CD4-positive, alpha-beta T cell treated with Interleukin-21 for 1 hour (primary cell): ENCODE measurements at places on chromosomes 1 and 21.

GRCh38 chr21:42835211-42835610 lies 44.1 kb downstream of the WDR4 start:
- no peak for DNase-seq

- DNase-seq, result no peak
Observed at GRCh38 chr1:57959531-57960241, 535.8 kb upstream of the DAB1 start.

GRCh38 chr1:95832370-95832769 lies 598.4 kb downstream of the RWDD3 start:
- DNase-seq, result no peak

GRCh38 chr1:245870698-245871097 lies 636.4 kb downstream of the SMYD3 start:
- DNase-seq, result no peak

DNA sequence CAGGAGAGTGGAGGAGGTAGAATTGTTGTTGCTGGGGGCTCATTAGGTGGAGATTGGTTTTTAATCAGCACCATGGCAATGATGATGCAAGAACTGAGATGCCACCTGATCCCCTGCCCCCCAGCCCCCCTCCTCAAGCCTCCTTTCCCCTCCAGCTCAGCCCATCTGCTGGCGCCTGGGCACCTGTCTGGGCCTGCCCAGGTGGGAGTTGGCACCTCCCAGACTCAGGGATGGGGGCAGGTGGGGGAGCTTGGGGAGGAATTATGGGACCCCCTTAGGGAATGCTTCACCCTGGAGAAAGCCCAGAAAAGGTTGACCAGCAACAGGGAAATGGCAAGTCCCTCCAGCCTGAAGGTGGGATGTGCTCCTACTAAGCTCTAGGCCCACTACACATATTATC lies 1.5 kb upstream of the NHLH1 start:
- no peak for DNase-seq

DNA sequence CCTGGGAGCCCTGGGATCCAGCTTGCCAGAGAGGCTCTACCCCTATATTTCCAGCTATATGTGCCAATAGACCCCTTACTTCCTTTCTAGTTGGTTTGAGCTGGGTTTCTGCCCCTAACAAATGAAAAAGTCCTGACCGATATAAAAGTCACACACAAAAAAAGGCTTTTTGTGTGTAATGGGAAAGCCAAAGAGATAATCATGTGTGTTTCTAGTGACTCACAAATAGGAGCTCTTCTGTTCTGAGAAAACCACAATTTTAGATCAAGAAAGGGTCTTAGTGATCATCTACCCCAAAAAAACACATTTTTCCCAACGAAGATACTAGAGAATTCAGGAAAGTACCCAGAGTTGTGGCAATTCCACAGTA lies 23.0 kb upstream of the PLEKHA6 start:
- DNase-seq, result no peak

GRCh38 chr1:75135573-75136194 lies 1.5 kb downstream of the LHX8 start:
- DNase-seq, result no peak

DNA sequence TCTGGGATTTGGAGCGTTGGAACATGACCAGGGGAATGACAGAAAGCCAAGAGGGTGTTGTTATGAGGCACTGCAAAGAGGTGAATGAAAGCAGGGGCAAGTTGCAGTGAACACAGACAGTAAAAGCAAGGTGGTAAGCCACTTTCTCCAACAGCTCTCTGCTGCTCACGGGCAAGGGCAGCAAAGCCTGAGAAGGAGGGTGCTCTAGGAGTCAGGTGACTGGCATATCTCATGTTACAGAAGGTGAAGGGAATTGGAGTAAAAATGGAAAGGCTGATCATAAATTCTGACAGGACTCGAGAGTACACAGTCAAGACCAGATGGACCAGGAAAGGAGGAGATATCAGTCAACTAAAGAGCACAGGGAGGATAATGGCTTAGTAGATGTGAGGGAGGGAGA lies 14.5 kb downstream of the VAV3 start:
- DNase-seq, result no peak

DNA sequence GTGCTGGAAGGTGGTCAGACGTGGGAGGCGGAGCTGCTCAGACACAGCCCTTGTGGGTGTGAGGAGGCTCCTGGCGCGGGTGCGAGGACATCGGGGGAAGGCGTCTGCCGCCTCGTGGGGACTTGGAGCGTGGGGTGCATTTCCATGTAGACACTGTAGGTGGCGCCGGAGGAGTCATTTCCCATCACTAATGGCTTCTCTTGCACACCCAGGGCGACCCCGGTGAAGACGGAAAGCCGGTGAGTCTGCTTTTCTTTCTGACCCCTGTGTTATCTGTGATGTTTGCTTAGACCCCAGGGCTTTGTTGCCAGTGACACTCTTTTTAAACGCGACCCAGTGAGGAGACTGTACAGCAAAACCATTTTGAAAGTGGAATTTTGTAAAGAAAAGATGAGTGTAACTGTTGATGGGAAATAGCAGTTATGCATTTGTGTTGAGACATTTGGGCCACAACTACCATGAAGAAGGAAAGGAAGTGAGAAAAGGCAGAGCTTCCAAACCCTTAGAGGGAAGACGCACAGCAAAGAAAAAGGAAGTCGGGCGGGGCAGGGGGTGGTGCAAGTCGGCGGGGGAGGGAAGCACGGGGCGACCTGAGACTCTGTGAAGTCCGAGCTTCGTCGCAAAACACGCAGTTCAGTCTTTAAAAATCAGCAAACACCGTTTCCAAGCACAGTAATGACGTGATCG lies 64.0 kb downstream of the SLC19A1 start:
- peak; percentile 85 for DNase-seq

DNA sequence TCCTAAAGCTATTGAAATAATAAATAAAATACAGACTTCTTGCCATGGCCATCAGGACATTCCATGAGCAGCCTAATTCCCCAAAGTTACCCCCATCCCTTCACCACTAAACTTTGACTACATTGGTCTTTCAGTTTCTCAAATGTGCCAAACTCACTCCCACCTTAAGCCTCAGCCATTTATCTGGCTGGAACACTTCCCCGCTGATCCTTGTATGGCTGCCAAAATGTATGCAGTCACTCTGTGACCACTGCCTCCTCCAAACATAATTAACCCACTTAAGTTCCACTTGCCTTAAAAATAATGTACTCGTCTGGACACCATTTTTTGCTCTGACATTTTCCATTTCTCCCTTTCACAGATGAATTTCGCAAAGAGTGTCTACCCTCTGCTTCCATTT lies 407.4 kb downstream of the NTNG1 start:
- no peak for DNase-seq

GRCh38 chr1:206716870-206717673 lies 32.4 kb downstream of the MAPKAPK2 start:
- DNase-seq, result peak; percentile 31

- no peak for DNase-seq
Observed at GRCh38 chr1:97089173-97089572, 367.6 kb downstream of the PTBP2 start.

DNA sequence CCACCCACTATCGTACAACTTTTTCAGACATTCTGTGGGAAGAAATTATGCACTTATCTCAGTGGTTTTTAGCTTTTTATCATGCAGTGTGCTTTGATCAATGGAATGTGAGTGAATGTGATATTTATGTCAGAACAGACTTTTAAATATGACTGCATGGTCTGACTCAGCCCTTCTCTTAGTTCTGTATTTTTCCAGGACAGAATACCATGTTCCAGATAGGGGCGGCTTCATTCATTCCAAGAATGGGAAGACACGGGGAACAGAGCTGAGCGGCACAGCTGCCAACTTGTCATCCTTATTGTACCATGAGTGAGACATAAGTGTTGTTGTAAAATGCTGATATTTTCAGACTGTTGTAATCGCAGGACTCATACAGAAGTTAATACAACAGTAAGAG lies 214.6 kb upstream of the NCAM2 start:
- no peak for DNase-seq

DNA sequence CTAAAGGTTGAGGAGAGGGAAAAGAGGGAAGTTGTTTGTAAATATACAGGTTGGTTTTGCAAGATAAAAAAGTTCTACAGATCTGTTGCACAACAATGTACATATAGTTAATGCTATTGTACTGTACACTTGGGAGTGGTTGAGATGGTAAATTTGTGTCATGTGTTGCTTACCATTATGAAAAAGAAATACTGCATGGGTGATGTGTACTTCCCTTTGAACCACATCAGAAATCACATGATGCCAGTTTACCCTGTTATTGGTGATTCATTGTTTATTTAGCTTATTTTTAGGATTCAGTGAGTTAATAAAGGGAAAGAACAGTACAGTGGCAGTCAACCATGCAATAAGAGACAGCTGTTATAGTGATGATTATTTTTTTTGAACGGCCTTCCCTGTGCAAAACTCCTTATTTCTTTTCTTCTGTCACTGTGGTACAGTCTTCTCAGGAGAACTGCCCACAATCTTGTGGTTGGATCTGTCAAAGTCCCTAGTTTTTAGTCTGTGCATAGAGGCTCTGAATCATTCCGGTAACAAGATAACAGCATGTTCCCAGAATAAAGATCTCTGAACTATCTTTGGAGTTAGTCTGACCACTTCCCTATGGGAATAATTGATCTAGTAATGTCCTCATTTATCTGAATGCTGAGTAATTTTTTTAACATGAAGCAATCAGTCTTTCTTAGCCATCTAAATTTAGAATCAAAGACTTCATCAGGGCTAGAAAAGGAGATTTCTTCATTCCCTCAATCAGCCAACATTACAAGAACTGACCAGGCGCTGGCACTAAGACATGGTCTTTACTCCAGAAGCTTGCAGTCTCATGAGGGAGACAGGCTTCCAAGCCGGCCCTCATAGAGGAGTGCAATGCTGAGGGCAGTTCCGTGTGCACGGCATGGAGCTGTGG lies 84.2 kb downstream of the SH3GLB1 start:
- peak; percentile 5 for DNase-seq

GRCh38 chr1:3058263-3059030 lies 10.6 kb upstream of the PRDM16 start:
- no peak for DNase-seq

DNA sequence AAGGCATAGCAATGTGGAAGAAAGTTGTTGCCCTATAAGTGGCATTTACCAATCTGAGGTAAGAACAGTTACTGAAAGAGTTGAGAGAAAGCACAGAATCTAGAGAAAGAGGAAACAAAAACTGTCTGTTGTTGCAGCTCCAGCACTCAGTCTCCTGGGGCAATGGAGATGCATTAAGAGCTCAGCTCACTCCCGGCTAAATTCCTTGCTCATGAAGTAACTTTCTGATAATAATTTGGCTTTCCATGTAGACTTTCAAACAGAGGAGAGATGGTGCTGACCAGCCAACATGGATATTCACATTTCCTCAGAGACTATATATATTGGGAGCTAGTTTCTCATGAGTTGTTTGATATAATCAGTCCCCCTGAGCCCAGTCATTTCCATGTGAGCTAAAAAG lies 135.3 kb downstream of the GDAP2 start:
- no peak for DNase-seq

DNA sequence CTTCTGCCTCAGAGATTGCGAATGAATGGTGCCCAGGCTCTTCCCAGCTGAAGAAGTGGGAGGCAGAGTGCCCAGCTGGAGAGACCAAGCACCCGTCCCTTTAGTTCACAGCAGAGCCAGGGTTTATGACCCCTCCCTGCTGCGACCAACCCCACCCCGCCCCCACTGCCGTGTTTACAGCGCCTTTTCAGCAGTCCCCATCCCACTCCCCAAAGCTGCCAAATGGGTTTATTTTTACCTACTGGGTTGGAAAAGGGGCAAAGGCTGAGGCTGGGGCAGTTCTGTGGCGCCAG lies 23.6 kb downstream of the DYRK3 start:
- DNase-seq, result no peak

DNA sequence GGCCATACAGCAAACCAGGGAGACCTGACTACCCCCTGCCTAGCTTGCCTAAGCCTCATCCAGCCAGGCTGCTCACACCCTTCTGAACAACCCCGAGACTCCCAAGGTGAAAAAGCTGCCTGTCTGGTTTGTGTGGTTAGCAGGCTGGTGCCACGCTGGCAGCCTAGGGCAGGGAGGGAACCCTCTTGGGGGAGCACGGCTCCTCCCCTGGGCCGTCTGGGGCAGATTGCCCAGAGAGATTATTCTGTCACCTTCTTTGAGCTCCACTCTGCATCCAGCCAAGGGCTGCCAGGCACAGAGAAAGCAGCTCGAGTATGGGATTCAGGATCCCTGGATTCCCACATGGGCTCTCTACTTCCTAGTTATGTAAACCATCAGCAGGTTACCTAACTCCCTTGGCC lies 27.5 kb upstream of the TCEA3 start:
- DNase-seq, result peak; percentile 53

DNA sequence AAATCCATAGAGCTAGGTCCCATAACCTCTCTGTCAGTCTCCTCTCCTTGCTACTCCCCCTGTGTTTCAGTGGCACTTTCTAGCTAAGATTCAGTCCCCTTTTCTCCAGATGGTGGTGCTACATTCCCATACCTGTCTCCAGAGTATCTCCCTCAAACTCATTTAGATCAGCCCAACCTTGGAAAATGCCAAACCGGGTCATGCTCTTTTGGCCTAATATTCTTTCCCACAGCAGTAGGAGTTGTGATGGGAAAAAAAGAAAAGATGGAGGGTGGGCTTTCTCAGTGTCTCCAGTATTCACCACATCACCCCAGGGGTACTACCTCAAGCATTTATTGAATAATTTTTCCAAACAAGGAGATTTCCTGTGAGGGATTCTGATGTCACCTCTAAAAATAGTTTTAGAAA lies 3.2 kb upstream of the RXFP4 start:
- DNase-seq, result peak; percentile 70

GRCh38 chr21:31316488-31317169 lies 27.4 kb downstream of the TIAM1 start:
- no peak for DNase-seq

DNA sequence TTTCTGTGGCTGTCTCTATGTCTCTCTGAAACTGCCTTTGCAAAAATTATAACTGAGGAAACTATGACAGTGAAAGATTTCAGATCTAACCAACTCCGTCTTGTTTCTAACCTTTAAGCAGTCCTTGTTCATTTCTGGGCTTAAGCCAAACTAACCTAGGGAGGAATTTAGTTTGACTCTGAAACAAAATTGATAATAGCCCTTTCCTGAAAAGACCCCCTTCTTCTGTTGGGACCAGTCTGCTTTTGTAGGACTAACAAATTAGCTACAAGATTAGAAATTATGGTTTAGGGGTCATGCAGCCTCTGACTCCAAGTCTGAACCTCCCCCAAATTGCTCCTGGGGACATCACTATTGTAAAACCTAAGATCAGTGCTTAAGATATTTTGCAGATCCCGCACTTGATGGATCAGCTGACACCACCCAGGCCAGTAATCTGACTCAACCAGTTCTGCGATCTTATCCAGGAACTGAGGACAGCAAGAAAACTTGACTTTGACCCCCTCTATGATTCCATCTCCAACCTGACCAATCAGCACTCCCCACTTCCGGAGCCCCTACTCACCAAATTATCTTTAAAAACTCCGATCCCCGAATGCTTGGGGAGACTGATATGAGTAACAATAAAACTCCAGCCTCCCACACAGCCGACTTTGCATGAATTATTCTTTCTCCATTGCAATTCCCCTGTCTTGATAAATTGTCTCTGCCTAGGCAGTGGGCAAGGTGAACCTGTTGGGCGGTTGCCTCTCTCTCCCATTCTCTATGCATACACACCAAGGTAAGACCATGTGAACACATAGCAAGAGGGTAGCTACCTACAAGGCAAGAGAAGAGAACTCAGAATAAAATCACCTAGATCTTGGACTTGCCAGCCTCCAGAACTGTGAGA lies 11.1 kb upstream of the TRIM63 start:
- no peak for DNase-seq
